ENCODE measurements at places on chromosomes 12 and 14.
A peak's percentile ranks its signal among the peaks of the same experiment; 100 is the strongest.

DNA sequence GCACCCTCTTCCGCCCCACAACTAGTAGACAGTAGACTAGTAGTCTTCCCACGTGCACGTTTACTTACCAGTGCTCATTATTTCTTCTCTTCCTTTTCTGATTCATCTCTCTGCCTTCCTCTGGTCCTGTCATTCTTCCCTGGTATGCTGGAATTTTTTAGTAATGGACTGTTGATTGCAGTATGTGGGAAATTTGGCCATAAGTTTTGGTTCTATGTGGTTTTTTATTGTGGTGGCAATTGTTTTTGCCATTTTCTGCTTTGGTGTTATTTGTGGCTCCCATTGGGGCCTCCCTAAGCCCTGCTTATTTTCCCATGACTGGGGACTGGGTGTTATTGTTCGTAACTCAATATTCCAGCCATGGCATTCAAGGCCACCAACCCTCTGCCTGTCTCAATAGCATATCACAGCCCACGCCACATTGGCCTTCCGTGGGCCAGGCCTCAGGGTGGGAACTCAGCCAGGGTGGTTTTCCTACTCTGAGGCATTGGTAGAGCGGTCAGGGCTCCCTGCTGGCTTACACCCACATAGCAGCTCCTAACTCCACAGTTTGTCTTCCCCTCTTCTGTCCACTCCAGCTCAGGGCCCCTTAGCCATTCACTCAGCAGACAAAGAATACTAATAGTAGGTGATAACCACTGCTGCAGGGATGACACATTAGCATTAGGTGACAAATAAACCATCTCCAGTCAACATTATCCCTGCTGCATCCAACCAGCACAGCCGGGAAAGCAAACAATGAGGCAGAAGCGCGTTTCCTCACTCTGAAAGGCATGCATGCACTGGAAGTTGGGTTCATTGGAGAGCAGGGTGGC lies 321.5 kb downstream of the CACNA1C start:
- peak; percentile 20 for DNase-seq

- DNase-seq = no peak
These were observed 287.3 kb downstream of the BCL11B start for GRCh38 chr14:98984719-98985041.

DNA sequence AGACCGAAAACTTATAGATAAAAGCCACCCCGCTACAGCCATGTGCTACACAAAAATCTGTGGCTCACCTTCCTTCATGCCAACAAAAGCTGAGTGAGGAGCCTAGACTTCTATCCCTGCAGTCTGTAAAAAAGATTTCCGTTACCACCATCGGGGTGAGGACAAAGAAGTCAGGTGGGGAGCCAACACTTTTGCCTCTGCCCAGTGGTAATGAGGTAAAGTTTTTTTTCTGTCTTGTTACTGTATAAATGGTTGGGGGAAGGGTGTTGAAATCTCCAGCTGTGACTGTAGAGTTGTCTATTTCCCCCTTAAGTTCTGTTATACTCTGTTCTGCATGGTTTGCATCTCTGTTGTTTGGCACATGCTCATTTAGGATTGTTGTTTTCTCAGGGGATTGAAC lies 707.8 kb downstream of the FLRT2 start:
- no peak for DNase-seq

DNA sequence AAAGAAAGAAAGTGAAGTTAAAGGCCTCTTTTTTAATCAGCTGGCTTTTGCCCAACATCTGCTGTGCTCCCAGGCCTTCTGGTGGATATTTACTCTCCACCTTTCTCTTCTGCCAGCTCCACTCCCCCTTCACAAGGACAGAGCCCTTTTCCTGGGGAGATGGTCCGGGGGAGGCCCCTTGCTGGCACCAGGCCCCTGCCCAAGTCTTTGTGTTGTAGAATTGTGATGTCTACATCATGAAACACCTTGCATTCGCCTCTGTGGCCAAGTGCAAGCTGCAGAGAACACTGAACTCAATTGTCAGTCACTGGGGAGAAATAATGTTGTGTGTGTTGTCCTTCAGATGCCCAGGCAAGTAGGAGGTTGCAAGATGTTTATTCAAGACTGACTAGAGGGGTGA lies 150.3 kb downstream of the DPF3 start:
- no peak for DNase-seq

DNA sequence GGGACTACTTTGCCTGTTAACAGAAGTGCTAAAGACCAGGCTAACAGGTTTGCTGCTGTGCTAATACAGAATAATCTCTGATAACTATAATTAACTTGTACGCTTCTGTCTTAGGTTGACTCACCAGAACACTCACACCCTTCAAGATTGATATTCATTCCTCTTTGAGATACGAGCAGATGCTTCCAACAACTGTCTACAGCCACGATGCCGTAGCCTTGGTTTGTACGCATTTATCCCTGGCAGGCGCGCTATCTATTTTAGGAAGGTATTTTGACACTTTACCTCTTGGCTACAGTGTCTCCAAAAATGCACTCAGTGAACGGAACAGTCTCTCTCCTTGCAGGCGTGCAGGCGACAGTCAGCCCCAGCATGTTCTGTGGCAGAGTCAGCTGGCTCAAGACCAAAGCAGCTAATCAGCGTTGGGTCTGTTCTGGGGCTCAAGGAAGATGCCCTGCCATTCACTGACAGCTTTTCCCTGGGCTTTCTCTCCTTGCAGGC lies 146.4 kb upstream of the PRICKLE1 start:
- no peak for DNase-seq

DNA sequence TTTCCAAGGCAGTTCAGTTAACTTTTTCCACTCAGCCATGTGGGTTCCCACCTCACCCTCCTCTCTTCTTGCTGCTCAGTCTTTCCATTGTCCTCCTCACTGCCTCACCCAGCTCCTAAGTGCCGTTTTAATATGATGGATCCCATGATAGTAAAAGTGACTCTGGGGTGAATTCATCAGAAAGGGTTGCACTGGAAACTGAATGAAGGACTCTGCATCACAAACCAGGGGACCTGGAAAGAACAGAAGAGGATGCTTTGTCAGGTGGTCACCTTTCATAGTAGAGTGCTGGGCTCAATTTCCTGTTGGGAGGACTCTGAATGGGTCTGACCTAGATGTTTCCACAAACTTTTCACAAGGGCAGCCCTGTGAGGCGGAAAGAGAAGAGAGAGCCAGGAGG lies 67.8 kb upstream of the SLC8A3 start:
- DNase-seq = no peak

GRCh38 chr12:69101505-69101904 lies 137.9 kb upstream of the CPSF6 start:
- DNase-seq = peak; percentile 11

- no peak for DNase-seq
These were observed 97.0 kb downstream of the SCARB1 start for GRCh38 chr12:124766727-124767065.

- no peak for DNase-seq
These were observed 27.2 kb downstream of the JDP2 start for GRCh38 chr14:75454963-75455546.

GRCh38 chr14:50344116-50344775 lies 32.1 kb downstream of the DMAC2L start:
- no peak for DNase-seq

- peak; percentile 82 for DNase-seq
These were observed 28.7 kb upstream of the PLD4 start for GRCh38 chr14:104895786-104896661.

- DNase-seq = no peak
These were observed 22.1 kb downstream of the SCARB1 start for GRCh38 chr12:124841558-124841945.

DNA sequence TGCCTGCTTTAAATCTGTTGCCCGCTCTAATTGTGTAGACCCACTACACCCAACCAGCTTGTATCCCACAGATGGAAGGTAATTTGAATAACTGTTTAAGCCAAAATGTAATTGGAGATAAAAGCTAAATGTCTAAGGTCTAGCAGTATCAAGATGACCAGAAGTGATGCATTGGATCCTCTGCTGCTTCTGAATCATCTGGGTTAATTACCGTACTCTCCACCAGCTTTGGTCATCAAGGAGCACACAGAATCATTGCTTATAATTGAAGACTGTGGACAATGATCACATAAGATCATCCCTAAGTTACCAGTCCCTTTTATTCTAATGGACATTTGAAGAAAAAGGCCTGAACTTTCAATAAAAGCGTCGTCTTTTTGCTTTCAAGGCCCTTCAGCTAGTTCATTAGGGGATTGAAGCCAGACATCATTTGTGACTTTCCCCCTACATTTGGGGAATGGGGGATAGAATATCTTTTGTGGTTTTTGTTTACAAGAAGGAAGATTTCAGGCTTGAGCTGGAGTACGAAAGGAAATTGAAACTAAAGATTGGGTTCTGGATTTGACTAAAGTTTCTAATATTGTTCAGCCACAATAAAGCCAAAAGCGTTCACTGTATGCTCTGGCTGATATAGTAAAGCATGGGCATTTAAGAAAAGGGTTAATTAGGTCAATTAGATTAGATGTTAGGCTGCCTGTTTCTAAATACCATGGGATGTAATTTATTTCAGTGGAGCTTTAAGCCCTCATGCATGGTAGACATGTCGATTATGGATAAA lies 123.2 kb downstream of the CHST11 start:
- DNase-seq = no peak

DNA sequence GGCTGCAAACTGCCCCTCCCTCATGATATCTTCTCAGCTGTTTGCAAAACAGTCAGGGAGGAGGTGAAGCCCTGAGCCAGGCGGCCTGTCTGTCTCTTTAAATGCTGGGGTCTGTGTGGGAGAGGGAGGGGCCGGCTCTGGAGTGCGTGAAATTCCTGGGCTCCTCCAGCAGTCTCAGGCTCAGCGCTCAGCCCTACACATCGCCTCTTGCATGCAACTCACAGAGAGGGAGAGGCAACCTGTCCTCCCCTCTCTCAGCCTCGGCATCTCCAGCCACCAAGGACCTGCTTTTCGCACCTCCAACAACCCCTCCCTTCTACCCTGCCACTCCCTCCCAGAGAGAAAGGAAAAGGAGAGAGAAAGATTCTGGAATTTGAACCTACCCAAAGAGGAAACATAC lies at the start of gene NRXN3:
Gene NRXN3, plus strand, starts transcription at position 171 of the 400 bp plus-strand sequence. CDS start 72,721 bp downstream, outside the sequence.
- DNase-seq = no peak

DNA sequence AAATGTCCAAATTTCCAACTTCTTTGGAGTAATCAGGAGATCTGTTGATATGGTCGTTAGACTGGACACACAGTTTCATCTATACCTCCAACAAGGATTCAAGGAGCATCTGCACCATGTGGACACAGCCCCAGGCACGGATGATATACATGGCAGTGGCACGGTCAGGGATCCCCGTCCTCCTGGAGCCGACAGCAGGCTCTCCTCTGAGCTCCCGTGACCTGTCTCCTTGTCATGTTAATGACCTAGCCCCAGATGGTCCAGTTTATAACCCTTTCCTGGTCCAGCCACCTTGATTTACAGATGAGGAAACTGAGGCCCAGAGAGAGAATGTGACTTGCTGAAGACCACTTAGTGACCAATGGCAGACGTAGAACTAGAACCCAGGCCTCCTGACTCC lies 16.5 kb upstream of the SERPINA4 start:
- no peak for DNase-seq

DNA sequence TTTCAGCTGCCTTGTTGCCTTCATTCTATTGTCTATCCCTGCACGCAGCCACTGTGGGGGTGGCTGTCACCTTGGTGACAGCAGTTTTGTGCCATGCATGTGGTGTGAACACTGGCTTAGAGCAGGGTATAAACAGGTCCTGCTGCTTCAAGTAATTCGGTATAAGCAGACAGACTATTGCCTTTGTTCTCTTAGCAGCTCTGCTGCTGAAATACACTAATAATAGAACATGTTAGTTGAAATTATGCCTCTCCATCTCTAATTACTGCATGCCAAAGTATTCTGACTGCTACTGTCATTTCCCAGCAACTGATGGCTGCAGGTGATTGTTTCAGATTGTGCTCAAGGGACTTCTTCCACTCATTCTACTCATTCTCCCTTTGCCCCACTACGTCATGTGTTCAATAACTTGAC lies 34.6 kb downstream of the PTPRO start:
- DNase-seq = peak; percentile 90

DNA sequence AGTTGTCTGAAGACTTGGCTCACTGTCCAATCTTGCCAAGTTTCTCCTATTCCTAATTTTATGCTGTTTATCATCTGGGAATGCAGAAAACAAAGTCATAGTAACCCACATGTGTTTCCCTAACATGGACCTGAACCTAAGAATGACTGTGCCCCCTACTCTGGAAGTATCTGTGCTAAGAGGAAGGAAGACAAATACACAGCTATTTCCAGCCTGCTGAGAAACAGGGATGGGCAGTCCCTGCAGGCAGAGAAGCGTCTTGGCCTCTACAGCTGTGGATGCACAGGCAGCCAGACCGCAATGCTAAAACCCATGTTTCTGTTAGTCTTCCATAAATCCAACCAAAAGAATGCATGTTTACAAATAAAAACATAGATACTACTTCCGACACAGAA lies 56.2 kb downstream of the DUSP16 start:
- DNase-seq = no peak

GRCh38 chr12:56521590-56522371 lies at the start of gene RBMS2:
RBMS2 (plus strand) TSS chr12:56521820; CDS start chr12:56522024, 204 bp downstream.
- peak; percentile 57 for DNase-seq

GRCh38 chr14:33240466-33240865 lies 301.8 kb downstream of the NPAS3 start:
- no peak for DNase-seq

DNA sequence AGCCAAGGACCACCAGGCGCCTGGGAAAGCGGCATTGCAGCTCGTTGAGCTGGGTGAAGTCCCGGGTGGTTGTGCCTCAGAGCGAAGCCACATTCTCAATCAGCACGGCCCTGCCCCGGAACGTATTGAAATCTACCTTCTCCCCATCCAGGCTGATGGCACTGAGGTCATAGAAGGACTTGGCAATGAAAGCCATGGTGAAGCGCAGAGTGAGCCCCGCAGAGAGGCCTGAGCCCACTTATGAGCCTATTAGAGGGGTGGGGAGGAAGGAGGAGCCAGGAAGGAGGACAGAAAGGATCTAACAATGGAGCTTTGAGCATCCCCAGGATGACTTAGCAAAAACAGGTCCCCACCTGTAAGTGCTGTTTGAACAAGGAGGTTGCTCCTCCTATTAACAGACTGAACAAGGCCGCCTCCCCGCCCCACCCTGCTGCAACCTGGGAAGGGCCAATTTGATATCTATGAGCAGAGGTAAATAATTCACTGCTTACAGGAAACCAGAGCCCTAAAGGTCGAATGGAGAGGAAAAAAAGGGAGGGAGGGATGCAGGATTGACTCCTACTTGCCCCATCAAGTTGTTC lies at the start of gene GPX2:
Gene GPX2, minus strand, starts transcription at position 215 of the 581 bp plus-strand sequence. Its CDS starts 19 bp downstream, at position 196.
- DNase-seq = peak; percentile 49

DNA sequence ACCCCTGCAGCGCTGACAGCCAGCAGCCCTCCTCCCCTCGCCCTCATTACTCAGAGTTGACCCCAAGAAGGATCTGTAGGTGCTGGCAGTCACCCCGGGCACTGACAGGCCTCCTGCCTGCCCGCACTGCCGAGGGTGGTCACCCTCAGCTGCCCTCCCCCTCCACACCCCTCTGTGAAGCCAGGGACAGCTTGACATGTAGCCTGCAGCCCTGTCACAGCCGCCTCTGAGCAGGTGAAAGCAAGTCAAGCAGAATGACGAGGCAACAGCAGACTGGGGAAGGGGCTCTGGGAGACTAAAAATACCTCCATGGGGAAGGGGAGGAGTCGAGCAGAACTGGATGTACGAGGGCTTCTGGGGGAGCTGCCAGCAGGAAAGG lies 178.1 kb downstream of the DPF3 start:
- DNase-seq = no peak

GRCh38 chr14:46140445-46140844 lies 511.1 kb downstream of the RPL10L start:
- DNase-seq = no peak

- DNase-seq = no peak
These were observed 55.0 kb downstream of the OSBPL8 start for GRCh38 chr12:76504606-76505005.
